Naive thymus-derived CD8-positive, alpha-beta T cell (primary cell): ENCODE measurements at places on chromosomes 2 and 18.

GRCh38 chr2:43749583-43749982, 24.3 kb upstream of the DYNC2LI1 start:
- no peak for DNase-seq
- no peaks in the 10 kb centered on the region for H3K27me3 ChIP-seq
- no peaks in the 10 kb centered on the region for H3K4me1 ChIP-seq

- no peak for DNase-seq
- H3K4me3 ChIP-seq = no peak overlapping the region
- H3K36me3 ChIP-seq = peaks cover 11% of the 10 kb centered on the region
Observed at GRCh38 chr18:24128700-24129099, 10.2 kb upstream of the CABYR start.

GRCh38 chr2:129755786-129756185, 223.7 kb upstream of the RAB6C start:
- H3K4me1 ChIP-seq = peaks cover 8% of the 10 kb centered on the region
- H3K27ac ChIP-seq = no peak overlapping the region
- H3K27me3 ChIP-seq = peaks cover 2% of the 10 kb centered on the region
- H3K36me3 ChIP-seq = no peaks in the 10 kb centered on the region
- DNase-seq = no peak

DNA sequence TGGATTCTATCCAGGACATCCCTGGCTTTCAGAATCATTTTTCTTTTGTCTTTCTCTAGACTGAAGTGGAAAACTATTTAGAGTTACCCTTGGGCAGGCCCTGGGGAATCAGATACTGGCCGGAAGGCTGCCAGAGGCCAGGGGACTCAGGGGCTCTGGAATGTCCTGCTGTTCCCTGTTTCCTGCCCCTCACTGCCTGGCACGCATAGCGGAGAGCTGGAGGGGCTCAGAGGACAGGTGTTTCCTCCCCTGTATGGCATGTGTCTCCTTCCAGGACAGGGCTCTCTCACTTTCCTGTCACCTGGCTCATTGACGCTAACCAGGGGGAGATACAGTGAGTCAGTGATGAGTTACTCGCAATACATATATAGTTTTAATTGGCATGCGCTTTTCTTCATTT, 38.8 kb downstream of the DYSF start:
- no peaks in the 10 kb centered on the region for H3K36me3 ChIP-seq
- H3K27me3 ChIP-seq = peaks cover 22% of the 10 kb centered on the region
- DNase-seq = no peak
- no peak overlapping the region for H3K27ac ChIP-seq
- H3K4me1 ChIP-seq = no peaks in the 10 kb centered on the region

GRCh38 chr2:197661626-197662025, 13.8 kb downstream of the RFTN2 start:
- H3K27ac ChIP-seq = no peak overlapping the region
- H3K27me3 ChIP-seq = no peaks in the 10 kb centered on the region
- no peak for DNase-seq
- H3K4me3 ChIP-seq = no peak overlapping the region

DNA sequence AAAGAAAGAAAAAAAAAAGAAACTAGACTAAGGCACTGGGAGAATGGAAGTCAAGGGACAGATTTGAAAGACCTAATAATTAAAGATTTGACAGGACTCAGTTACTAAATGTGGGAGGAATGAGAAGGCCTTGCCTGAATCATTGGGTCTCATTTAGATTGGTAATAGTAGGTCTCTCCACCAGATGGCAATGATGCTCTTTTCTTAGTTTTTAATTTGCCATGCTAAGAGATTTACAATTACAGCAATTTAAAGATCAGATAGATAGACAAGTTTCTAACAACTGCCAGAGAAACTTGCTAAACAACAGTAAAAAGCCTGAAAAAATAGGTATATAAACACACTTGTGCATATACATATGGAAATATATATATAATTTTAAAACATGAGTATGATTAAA, 153.0 kb downstream of the TMEM247 start:
- peaks cover 34% of the 10 kb centered on the region for H3K36me3 ChIP-seq
- H3K27me3 ChIP-seq = no peaks in the 10 kb centered on the region
- H3K4me3 ChIP-seq = no peak overlapping the region
- H3K4me1 ChIP-seq = peaks cover 16% of the 10 kb centered on the region
- H3K27ac ChIP-seq = peak overlapping the region; percentile 47
- DNase-seq = no peak

- H3K27me3 ChIP-seq = peaks cover 38% of the 10 kb centered on the region
- no peak overlapping the region for H3K27ac ChIP-seq
- no peaks in the 10 kb centered on the region for H3K36me3 ChIP-seq
- peaks cover 2% of the 10 kb centered on the region for H3K4me1 ChIP-seq
- DNase-seq = no peak
Observed at GRCh38 chr2:176566961-176567360, 297.7 kb downstream of the MTX2 start.

DNA sequence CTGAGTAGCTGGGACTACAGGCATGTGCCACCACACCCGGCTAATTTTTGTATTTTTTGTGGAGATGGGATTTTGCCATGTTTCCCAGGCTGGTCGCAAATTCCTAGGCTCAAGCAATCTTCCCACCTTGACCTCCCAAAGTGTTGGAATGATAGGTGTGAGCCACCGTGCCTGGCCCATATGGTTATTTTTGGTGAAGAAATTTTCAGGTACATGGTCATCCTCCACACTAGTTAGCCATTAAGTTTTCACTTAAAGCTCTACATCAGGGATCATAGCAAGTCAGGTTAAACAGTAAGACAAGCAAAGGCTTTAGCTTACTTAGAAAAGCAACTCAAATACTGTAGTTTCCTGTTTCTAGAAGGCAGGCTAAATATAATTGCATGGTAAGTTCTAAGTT, 104.3 kb upstream of the GRB14 start:
- no peaks in the 10 kb centered on the region for H3K4me1 ChIP-seq
- H3K36me3 ChIP-seq = no peaks in the 10 kb centered on the region
- no peak overlapping the region for H3K27ac ChIP-seq
- H3K4me3 ChIP-seq = no peak overlapping the region
- H3K27me3 ChIP-seq = no peaks in the 10 kb centered on the region

DNA sequence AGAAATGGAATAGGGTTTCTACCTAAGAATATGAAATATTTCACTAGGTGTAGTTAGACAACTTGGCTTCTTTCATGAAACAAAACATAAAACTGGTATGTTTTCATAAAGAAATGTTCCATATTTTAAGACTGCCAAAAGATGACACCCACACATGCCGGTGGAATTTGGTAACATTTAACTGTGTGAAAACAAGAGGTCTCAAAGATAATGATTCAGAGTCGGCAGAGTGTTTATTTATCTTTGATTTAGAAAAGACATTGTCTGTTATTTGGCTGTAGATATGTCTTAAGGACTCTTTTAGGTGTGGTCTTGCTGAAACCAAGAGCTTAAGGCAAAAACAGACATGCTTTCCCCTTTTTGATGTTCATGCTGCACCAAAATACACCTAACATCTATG, 63.5 kb upstream of the FN1 start:
- H3K36me3 ChIP-seq = no peaks in the 10 kb centered on the region
- peaks cover 8% of the 10 kb centered on the region for H3K27me3 ChIP-seq
- no peak overlapping the region for H3K4me3 ChIP-seq
- no peak overlapping the region for H3K27ac ChIP-seq
- H3K4me1 ChIP-seq = no peaks in the 10 kb centered on the region

GRCh38 chr2:30221531-30221930, 9.8 kb upstream of the LBH start:
- no peak overlapping the region for H3K27ac ChIP-seq
- H3K4me1 ChIP-seq = peaks cover 69% of the 10 kb centered on the region
- no peak overlapping the region for H3K4me3 ChIP-seq
- no peak for DNase-seq

DNA sequence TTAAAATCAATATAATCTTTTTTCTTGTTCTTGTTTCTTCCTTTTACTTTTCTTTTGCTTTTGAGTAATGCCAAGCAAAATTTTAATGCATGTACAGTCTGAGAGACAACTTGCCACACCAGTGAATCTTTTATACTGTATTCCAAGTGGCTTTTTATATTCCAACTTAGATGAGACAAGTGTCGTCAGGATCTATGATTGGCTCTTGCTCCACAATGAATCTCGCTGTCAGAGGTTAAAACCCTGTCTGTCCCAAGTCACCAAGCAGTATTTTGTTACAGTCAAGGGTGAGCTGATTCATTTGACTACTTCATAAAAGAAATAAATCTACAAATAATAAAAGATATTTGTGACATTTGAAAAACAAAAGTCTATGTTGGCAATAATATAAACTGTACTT, at the start of gene MSTN:
Gene MSTN (minus strand): TSS at position 129 of the 400 bp plus-strand sequence. CDS start 133 bp downstream, outside the sequence.
- H3K4me1 ChIP-seq = no peaks in the 10 kb centered on the region
- H3K27ac ChIP-seq = no peak within 1 kb of the TSS
- DNase-seq = no peak
- H3K4me3 ChIP-seq = no peak within 1 kb of the TSS

- no peak overlapping the region for H3K27ac ChIP-seq
- peaks cover 8% of the 10 kb centered on the region for H3K36me3 ChIP-seq
Observed at GRCh38 chr2:170214309-170214948, 36.5 kb downstream of the MYO3B start.

GRCh38 chr18:9944805-9945204, 31.0 kb downstream of the VAPA start:
- peaks cover 3% of the 10 kb centered on the region for H3K36me3 ChIP-seq
- H3K4me1 ChIP-seq = peaks cover 9% of the 10 kb centered on the region
- H3K4me3 ChIP-seq = no peak overlapping the region
- no peak for DNase-seq

- H3K36me3 ChIP-seq = no peaks in the 10 kb centered on the region
- H3K27ac ChIP-seq = no peak overlapping the region
- no peaks in the 10 kb centered on the region for H3K27me3 ChIP-seq
- H3K4me3 ChIP-seq = no peak overlapping the region
- no peaks in the 10 kb centered on the region for H3K4me1 ChIP-seq
Observed at GRCh38 chr18:39788383-39788782, 2166.7 kb upstream of the PIK3C3 start.

- H3K4me1 ChIP-seq = no peaks in the 10 kb centered on the region
- peak overlapping the region; percentile 15 for H3K27ac ChIP-seq
- no peak overlapping the region for H3K4me3 ChIP-seq
Observed at GRCh38 chr2:240170883-240171282, 30.4 kb upstream of the OTOS start.
